ENCODE measurements at places on chromosomes 13 and 19. TPM values are rescaled to one million over a fixed set of nuclear protein-coding genes. Genes with fewer than 3 reads are reported as not detected.
A peak's percentile ranks its signal among the peaks of the same experiment; 100 is the strongest.

GRCh38 chr19:41238244-41238643 is 19.2 kb downstream of the AXL start:
- DNase-seq, result no peak

- DNase-seq, result no peak
Observed at GRCh38 chr19:681029-682019, 5.1 kb downstream of the FSTL3 start.

GRCh38 chr19:33724721-33725060 is 72.0 kb upstream of the KCTD15 start:
- DNase-seq, result no peak

DNA sequence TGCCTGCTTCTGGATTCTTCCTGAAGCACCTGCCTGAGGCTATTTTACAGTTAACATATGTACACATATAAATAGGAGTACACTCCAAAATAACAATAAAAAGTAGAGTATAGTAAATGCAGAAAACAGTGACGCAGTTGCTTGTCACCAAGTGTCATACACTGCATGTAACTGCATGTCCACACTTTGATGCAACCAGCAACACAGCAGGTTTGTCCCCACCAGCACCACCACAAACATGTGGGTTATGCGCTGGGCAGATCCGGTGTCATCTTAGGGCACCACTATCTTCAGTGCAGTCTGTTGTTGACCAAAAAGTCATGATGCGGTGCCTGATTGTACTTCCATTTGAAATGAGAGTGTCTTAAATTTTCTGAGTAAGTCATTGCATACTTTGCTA is 51.3 kb downstream of the COL4A2 start:
- no peak for DNase-seq

DNA sequence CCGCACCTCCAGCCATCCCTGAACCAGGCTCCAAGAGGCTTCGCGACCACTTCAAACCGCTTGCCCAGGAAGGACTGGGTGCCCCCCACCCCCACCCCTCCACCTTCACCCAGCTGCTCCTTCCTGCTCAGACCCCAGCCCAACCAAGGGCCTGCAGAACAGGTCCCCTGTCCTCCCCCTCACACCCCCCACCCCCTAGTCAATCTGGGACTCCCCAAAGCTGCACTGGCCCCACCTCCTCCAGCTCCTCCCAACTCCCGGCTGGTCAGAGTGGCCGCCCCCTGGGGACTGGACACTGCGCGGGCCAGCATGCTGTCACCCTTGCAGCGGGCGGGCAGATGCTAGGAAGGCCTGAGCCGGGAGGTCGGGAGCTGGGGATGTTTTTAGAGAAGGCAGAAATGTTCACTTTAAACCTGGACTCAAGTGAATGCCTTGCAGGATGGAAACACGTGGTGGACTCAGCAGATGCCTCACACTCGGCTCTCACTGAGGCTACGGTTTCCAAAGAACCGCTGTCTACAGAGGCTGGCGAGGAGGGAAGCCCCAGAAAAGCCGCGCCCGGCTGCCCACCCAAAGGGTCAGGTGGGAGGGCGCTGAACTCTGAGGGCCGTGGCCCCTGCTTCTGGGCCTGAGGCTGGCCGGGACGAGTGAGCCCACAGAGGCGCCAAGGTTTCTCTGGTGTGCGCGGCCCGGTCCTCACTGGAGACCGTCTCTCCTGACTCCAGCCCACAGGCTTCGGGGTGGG is 8.0 kb downstream of the RPL36 start:
- peak; percentile 47 for DNase-seq

- DNase-seq, result no peak
Observed at GRCh38 chr13:40651866-40652587, 14.4 kb downstream of the FOXO1 start.

Gene ITPKC
- polyA plus RNA-seq, result 14.3 TPM

All from kidney (tissue), 22 donors.